ENCODE measurements at places on chromosomes 13 and 19.

- DNase-seq = no peak
These were observed 1.6 kb downstream of the R3HDM4 start for GRCh38 chr19:911197-912033.

DNA sequence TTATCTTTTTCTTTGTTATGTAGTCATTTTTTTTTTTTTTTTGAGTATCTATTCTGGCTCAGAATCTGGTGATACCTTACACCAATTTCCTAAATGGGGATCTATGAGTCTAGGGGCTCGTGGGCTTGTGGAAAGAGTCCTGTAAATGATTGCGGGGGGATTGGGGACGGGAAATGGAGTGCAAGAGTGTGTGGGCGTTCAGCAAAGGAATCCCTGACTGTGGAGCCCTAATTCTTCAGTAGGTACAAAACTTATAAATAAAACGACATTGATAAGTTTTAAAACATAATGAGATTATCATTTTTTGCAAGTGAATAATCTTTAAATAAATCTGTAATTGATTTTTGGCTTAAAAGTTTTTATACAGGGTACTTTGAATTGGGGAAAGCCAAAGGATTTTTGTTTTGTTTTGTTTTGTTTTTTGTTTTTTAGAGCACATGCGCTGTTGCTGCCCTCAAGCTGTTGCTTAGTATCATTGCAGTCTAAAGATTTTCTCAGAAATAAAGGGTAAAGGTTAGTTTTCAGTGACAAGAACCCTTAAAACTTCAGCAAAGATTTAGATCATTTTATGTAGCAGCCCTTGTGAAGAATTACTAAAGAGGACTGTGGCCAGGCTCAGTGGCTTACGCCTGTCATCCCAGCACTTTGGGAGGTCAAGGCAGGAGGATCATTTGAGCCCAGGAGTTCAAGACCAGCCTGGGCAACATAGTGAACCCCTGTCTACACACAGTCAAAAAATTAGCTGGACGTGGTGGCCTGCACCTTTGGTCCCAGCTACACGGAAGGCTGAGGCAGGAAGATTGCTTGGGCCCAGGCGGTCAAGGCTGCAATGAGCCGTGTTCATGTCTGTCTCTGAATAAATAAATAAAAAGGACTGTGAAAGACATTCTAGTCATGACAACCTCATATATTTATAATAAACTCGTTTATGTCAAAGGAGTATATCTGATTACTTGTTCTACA lies 1.7 kb downstream of the ERCC5 start:
- DNase-seq = no peak

DNA sequence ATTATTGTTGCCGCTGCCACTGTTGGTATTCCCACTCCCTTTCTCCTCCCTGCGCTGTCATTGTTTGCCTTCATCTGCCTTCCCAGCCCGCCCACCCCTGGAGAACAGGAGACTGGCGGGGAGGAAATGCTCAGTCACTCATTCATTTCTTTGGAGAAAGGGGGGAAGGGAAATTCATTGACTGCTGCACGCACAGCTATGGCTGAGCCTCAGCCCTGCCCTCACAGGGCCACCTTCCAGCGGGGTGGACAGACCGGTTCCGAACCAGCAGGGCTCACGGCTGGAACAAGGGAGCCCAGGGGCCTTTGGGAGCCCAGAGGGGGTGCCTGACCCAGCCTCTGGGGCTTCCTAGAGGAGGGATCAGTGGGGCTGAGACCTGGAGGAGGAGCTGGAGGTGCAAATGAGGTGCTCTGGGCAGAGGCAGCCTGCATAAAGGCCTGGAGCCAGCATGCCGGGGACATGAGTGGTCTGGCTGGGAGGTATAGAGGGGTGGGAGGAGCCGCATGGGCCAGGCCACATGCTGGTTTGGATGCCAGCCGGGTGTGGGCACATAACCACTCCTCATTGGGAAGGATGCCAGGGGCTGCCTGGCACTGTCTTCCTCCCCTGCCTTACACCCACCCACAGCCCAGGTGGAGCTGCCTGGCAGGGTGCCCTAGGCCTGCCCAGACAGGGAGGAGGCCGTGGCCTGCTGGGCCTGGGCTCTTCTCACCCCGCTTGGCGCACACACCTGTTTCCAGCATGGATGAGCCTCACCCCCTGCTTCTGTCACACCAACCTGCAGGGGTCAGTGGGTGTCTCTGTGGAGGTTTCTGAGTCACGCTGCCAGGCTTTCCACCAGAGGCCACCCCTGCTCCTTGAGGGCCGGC lies 26.8 kb downstream of the PPP5C start:
- DNase-seq = no peak

GRCh38 chr19:35257113-35257461 lies 8.3 kb downstream of the LSR start:
- DNase-seq = no peak

DNA sequence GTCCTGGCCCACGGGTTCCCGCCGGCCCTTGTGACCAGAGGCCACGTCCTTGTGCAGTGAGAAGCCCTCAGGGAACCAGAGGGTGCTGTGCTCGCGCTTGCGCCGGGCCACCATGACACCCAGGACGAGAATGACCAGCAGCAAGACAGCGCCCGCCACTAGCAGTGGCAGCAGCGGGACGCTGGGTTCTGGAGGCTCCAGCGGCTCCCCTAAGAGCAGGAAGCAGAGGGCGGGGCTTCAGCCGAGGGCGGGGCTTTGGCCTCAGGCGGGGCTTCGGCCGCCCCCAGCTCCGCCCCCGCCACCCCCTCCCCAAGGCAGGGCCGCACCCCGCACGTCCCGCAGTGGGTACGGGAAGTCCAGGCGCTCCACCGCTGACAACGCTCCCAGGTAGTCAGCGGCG lies 30.4 kb downstream of the NOTCH3 start:
- DNase-seq = no peak

- no peak for DNase-seq
These were observed 27.8 kb downstream of the OPA3 start for GRCh38 chr19:45556835-45557234.

DNA sequence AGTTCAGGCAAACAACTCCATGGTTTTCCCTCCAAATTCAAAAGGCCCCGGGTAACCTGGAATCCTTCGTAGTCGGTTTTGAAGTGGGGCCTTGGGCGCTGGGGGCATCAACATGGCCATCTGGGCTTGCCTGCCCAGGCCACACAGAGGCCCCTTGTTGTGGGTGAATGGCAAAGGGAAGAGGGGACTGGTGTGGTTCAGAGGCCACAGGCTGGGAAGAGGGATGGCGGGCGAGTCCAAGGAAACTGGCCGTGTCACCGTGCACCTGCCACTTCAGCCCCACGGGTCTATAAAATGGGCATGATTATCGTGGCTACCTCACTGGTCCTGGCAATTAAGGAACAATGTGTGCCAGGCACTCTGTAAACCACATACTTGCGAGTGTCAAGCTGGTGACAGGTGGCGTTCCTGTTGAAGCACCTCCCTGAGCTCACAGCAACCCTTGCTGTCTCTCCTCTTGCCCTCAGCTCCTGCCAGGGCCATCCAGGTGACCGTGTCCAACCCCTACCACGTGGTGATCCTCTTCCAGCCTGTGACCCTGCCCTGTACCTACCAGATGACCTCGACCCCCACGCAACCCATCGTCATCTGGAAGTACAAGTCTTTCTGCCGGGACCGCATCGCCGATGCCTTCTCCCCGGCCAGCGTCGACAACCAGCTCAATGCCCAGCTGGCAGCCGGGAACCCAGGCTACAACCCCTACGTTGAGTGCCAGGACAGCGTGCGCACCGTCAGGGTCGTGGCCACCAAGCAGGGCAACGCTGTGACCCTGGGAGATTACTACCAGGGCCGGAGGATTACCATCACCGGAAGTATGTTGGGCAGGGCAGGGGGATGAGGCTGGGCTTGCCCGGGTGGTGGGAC lies 1.3 kb downstream of the LSR start:
- DNase-seq = no peak

GRCh38 chr13:50481936-50482335 lies 361.6 kb downstream of the DLEU7 start:
- no peak for DNase-seq

All from substantia nigra (tissue), 51 donors.